Tibial artery (tissue), 4 donors: ENCODE measurements at places on chromosomes 16 and 17.

DNA sequence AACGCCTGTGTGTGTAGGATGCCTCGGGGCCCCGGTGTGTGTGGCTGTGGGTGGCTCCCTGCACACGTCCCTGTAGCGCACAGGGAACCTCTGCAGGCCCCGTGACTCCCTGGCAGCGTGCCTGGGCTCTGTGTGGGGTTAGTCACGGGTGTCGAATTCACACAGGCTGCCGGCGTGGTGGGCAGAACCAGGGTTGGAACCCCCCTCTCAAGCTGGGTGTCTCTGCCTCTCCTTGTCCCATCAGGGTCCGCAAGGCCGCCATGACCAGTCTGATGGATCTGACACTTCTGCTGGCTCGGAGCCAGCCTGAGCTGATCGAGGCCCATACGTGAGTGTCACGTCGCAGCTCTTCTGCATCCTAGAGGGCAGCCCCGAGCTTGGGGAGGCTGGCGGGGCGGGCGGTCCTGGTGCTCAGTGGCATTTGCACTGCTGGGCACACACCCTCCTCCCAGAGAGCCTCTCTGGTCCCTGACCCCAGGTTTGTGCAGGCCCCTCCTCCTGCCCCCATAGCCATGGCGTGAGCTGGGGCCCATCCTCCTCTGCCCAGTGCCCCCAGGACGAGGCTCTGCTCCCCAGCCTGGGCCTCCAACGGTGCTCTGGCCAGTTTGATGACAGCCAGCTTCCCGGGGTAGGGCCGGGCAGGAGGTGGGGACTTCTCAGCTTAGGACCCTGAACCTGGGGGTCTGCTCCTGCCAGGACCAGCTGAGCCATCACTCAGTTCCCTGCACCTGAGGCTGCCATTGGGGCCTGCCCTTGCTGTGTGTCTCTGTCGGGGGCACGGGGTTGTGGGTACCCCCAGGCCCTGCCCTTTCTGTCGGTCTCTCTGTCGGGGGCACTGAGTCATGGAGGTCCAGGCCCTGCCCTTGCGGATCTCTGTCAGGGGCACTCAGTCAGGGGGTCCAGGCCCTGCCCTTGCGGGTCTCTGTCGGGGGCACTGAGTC is 88.1 kb upstream of the ZNF750 start:
- peak; percentile 60 for DNase-seq

- no peak for DNase-seq
These were observed 4.5 kb downstream of the MAF start for GRCh38 chr16:79595931-79596450.

GRCh38 chr17:35377068-35377467 is 3.6 kb upstream of the SLFN11 start:
- no peak for DNase-seq

DNA sequence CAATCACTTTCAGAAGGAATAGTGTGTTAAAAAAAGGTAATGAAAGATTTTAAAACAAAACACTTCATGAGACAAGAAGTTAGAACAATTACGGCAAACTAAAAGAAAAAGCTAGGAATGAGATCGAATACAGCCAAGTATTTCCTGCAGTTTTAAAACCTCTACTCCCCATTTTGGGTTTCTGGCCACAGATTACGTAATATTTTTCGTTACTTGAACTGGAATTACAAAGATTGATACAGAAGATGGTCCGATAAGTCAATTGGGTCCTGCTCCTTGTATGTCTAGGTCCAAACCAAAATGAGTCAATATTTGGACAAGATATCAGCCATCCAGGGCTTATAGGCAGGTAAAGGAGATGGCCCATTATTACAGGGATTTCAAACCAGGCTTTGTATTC is 52.2 kb downstream of the SIAH1 start:
- no peak for DNase-seq

DNA sequence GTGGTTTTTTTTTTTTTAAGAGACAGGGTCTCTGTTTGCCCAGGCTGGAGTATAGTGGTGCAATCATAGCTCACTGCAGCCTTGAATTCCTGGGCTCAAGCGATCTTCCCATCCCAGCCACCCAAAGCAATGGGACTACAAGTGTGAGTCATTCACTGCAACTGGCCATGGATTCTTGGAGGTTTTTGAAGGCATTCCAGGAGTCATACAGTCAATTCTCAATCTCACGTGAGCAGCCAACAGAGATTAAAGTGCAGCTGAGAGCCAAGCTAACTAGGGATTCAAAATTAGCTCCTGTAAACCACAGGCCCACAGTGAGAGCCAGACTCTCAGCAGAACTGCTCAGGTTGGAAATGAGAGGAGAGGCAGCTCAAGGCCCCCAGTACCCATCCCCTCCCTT is 30.2 kb downstream of the XPO6 start:
- peak; percentile 34 for DNase-seq

DNA sequence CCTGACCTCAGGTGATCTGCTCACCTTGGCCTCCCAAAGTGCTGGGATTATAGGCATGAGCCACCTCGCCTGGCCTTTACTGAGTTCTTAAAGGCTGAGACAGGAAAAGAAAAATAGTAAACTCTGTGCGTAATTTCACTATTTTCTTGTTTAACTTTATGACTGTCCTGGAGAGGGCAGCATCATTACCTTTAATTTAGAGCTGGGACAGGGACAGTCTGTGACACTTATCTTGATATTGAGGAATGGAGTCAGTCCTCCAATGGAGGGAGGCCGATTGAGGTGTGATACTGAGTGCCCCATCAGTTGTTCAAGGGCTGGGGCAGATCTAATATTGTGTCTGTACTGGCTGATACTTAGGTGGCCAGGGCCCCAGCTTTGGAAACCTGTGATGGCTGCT is 21.5 kb upstream of the SPN start:
- DNase-seq: no peak

- no peak for DNase-seq
These were observed 216.6 kb upstream of the KCNJ16 start for GRCh38 chr17:69858460-69858859.

DNA sequence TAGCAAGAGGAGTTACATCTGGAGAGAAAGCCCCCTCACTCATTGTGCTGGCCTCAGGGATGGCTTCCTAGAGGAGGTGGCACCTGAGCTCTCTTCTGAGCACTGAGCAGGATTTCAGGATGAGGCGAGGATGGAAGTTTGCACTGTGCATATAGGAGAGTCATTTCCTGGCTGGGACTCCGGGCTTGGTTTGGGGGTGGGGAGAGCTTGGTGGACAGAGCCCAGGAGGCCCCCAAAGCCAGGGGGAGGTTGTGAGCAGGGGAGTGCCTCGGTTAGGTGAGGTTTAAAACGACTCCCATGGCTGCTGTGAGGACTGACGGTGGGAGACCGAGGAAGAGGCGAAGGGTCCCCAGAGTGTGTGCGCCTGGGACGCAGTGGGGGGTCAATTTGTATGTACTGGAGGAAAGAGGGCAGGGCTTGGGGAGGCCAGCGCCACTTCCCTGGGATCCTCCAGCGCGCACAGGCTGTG is 1.2 kb downstream of the CAMKK1 start:
- no peak for DNase-seq

- no peak for DNase-seq
These were observed 70.7 kb upstream of the MED13 start for GRCh38 chr17:62135742-62136141.

GRCh38 chr17:79330696-79331095 is 256.1 kb downstream of the ENGASE start:
- DNase-seq: no peak

- DNase-seq: no peak
These were observed at the start of gene DNAI2 for GRCh38 chr17:74274060-74274708. Gene DNAI2, plus strand, starts transcription at chr17:74274234. Its CDS starts 7,584 bp downstream, at chr17:74281818.

DNA sequence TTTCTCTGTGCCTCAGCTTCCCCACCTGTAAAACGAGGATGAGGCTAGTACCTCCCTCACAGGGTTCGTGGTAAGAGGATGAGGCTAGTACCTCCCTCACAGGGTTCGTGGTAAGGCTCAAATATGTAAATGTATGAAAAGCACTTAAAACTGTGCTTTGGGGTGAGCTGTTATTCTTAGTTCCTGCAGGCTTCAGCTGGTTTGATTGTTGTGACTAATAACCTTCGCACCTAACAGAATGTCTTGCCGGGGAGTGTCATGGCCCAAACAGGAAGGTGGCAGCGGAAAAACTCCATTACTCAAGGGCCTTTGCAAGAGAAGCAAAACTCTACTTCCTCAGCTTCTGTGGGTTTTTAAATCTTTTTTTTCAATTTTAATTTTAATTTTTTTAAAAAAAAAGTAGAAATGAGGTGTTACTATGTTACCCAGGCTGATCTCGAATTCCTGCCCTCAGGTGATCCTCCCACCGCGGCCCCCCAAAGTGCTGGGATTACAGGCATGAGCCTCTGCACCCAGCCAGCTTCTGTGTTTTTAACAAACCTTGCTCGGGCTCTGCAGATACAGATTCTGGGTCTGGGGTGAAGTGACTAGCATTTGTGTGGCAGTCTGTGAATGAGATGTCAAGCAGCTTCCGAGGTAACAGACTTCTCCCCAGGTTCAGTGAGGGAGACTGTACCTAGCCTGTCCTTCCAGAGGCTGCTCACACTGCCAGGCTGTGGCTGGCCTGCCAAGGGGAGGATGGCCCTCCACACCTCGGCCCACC is 103.0 kb downstream of the RAB11FIP4 start:
- DNase-seq: no peak

DNA sequence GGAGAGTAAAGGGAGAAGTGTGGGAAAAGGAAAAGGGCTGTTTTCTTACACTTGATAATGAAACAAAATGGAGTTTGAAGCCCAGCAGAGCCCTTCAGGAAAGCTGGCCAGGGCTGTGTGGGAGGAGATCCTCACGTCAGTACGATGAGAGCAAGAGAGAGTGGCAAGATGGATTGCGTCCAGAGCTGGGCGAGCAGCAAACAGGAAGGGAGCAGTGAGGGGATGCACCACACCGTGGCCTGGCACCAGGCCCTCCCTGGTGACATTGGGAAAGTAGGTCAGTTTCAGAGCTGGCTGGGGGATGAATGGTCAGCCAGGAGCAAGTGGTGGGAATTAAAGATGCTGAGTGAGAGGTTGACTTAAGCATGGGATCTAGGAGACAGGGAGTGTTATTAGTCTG is 273.6 kb downstream of the GRIN2A start:
- no peak for DNase-seq

GRCh38 chr16:58384437-58385055 is 7.7 kb upstream of the GINS3 start:
- DNase-seq: no peak

- no peak for DNase-seq
These were observed 498.5 kb upstream of the ZFHX3 start for GRCh38 chr16:73546341-73546845.

DNA sequence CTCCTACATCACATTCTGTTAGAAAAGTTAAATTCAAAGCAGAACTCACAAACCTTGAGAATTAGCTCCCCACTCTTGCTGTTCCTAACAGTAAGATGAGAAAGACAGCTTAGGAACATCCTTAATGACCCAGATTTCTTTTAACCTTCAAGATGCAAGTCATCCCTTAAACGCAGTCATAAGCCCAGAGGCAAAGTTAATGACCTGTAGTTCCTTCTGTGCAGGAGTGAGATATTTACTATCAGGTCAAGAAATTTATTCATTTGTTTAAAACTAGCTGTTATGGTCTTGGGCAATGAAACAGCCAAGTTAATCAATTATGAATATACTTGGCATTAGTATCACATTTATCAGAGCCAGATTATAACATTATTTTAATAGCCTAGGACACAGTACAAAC is 37.1 kb downstream of the NXPH3 start:
- no peak for DNase-seq

- DNase-seq: no peak
These were observed 52.3 kb downstream of the NT5M start for GRCh38 chr17:17355426-17355825.

DNA sequence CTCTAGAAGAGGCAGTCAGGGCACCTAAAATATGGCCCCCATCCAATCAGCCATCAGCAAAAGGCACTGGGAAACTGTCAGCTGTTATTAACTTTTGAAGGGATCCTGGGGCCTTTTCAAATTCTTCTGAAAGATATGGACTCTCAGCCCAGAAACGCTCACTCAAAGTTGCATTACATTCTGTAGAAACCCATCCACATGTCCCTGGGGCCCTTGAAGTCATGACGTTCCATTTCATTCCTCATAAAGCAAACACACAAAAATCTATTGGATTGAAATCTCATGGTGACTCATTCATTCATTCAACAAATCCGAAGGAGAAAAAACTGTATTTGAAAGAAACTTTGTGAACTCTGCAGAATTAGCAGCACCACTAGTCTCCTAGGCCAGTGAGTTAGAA is 215.3 kb downstream of the C16orf95 start:
- DNase-seq: no peak

GRCh38 chr17:50055426-50056216 is at the start of gene ITGA3:
Gene ITGA3, plus strand, starts transcription at chr17:50056110. Its CDS starts 330 bp downstream, at chr17:50056440.
- DNase-seq: peak; percentile 94

DNA sequence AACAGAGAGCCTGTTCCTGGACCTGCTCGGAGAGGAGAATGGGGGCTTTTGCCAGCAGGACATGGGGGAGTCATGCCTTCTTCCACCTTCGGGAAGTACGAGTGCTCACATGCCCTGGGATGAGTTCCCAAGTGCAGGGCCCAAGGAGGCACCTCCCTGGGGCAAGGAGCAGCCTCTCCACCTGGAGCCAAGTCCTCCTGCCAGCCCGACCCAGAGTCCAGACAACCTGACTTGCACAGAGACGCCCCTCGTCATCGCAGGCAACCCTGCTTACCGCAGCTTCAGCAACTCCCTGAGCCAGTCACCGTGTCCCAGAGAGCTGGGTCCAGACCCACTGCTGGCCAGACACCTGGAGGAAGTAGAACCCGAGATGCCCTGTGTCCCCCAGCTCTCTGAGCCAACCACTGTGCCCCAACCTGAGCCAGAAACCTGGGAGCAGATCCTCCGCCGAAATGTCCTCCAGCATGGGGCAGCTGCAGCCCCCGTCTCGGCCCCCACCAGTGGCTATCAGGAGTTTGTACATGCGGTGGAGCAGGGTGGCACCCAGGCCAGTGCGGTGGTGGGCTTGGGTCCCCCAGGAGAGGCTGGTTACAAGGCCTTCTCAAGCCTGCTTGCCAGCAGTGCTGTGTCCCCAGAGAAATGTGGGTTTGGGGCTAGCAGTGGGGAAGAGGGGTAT is 39.3 kb upstream of the IL21R start:
- DNase-seq: no peak

DNA sequence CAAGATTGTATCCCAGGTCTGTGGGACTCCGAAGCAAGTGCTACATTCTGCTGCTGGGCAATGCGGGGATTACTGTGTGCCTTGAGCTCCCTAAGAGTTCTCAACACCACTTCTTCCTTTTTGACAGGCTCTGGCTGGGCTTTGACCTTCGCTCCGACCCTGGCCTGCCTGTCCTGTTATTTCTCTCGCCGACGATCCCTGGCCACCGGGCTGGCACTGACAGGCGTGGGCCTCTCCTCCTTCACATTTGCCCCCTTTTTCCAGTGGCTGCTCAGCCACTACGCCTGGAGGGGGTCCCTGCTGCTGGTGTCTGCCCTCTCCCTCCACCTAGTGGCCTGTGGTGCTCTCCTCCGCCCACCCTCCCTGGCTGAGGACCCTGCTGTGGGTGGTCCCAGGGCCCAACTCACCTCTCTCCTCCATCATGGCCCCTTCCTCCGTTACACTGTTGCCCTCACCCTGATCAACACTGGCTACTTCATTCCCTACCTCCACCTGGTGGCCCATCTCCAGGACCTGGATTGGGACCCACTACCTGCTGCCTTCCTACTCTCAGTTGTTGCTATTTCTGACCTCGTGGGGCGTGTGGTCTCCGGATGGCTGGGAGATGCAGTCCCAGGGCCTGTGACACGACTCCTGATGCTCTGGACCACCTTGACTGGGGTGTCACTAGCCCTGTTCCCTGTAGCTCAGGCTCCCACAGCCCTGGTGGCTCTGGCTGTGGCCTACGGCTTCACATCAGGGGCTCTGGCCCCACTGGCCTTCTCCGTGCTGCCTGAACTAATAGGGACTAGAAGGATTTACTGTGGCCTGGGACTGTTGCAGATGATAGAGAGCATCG is 2.4 kb downstream of the SLC16A13 start:
- DNase-seq: no peak

GRCh38 chr16:51892293-51893007 is 654.5 kb downstream of the TOX3 start:
- no peak for DNase-seq
